ENCODE measurements at places on chromosomes 2 and 18.

DNA sequence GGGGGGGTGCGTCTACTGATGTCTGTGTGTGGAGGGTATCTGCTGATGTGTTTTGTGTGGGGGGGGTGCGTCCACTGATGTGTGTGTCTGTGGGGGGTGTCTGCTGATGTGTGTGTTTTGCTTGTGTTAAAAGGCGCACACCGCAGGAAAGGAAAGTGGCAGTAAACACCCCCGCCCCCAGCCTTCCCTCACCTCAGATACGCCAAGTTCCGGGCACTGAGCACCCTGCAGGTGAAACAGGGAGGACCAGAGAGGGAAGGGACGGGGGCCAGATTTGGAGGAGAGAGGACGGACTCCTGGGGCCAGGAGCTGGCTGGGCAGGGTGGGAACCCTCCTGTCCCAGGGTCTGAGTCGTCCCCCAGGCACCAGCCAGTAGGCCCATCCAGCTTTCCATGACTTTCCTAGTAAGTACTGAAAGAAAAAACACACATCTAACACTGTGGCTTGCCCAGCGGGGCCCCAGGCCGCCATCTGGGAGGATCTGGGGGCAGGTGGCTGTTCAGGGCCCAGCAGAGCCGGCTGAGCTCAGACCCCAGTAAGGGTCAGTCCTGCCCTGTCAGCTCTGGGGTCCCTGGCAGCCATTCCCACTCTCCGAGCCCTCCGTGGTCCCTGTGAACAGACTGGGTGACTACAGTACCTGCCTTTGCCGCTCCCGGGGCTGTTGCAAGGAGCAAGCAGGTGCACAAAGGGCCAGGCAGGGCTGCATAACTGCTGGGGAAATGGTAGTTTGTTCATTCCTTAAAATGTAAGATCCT is 126.9 kb downstream of the NFATC1 start:
- no peak for DNase-seq

- DNase-seq, result no peak
Observed at GRCh38 chr18:60060578-60060977, 160.8 kb downstream of the PMAIP1 start.

GRCh38 chr2:8137801-8138200 is 544.1 kb upstream of the ID2 start:
- no peak for DNase-seq

DNA sequence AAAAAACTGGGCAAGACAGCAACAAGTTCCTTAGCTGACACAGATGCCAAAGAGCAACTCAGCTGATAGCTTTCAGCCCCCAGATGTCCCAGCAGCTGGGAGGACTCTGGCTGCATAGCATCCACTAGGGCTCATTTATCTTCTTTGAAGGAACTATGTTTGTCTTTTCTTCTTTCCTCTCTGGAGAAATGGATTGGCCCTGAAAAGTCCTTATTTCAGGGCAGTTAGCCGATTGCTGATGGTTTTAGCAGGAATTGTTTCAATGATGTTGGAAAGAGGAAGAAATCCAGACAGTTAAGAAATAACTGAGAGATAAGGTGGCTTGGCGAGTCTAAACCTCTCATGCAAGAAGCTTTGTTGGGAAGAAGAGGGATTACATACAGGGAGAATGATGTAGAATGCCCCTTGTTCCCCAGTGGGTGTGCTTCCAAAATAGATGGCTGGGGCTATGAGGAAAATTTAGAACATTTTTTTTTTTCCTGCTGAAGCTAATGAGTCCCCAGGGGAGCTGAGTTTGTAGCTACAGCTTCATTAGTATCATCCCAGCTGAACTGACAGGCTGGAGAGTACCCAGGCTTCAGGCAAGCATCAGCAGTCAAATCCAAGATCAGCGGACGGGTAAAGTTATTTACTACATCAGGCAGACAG is 33.6 kb upstream of the SERPINE2 start:
- no peak for DNase-seq

- no peak for DNase-seq
Observed at GRCh38 chr2:24016853-24017703, 7.2 kb downstream of the MFSD2B start.

GRCh38 chr2:67948057-67948456 is 114.7 kb downstream of the C1D start:
- no peak for DNase-seq

DNA sequence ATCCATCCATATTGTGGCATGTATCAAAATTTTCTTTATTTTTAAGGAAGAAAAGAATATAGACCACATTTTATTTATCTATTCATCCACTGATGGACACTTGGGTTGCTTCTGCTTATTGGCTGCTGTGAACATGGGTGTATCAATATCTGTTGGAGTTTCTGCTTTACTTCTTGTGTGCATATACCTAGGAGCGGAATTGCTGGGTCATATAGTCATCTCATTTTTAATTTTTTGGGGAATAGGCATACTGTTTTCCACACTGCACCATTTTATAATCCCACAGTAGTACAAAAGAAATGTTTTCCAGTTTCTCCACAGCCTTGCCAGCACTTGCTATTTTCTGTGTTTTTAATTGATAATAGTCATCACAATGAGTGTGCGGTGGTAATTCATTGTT is 197.2 kb downstream of the ACKR3 start:
- no peak for DNase-seq

- DNase-seq, result no peak
Observed at GRCh38 chr18:46624127-46624526, 32.9 kb downstream of the LOXHD1 start.
